Fibroblast of skin of back (primary cell): ENCODE measurements at places on chromosomes 1 and 21.

- peak; percentile 93 for DNase-seq
Measured at GRCh38 chr1:23484253-23485001, 448 bp upstream of the ASAP3 start.

- no peak for DNase-seq
Measured at GRCh38 chr1:223678841-223679240, 13.3 kb upstream of the CAPN8 start.

DNA sequence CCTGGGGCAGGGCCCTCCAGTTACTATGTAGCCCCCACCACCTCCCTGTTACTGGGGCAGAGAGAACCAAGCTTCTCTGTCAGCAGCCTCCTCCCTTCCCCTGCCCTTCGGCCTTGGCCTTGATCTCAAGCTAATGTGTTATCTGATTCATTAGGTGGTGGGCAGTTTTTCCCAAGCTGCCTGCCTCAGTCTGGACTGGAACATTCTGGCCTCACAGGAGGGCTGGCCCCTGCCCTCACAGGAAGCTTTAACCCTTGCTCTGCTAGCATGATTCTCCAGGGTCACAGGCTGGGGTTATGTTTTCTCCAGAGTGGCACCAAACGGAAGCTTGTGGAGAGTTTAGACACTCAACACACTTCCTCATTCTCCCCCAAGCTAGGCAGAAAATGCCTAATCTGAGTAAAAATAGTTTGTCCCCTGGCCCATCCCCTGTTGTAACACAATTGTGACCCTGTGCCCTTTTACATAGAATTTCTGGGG lies 37.2 kb upstream of the SLC6A9 start:
- no peak for DNase-seq

- DNase-seq, result no peak
Measured at GRCh38 chr1:236025836-236026235, 39.1 kb downstream of the NID1 start.

GRCh38 chr1:153545067-153546055 lies at the start of gene S100A4:
Gene S100A4, minus strand, starts transcription at chr1:153545806. Its CDS starts 1,012 bp downstream, at chr1:153544794.
- DNase-seq, result peak; percentile 97

GRCh38 chr1:54854381-54855020 lies 32.5 kb downstream of the DHCR24 start:
- peak; percentile 59 for DNase-seq

GRCh38 chr1:29520571-29521437 lies 284.5 kb downstream of the PTPRU start:
- no peak for DNase-seq

DNA sequence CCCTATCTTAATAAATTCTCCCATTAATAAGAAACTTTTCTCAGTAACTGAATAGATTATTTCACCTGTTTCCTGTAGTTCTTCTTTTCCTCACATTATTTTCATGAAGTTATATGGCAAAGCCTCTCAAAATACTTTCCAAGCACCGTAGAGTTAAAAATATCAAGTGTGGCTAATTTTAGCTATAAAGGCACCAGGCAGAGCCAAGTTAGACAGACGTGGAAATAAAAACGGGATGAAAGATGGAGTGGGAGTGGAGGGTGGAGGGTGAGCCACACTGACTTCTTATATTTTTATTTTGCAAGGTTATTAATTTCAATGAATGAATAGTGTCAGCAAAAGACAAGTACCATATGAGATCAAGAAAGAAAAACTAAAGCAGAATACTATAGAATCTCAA lies 71.7 kb downstream of the ENAH start:
- DNase-seq, result no peak
